Psoas muscle (tissue), 8 donors: ENCODE measurements at places on chromosomes 2 and 18. TPM values are rescaled to one million over a fixed set of nuclear protein-coding genes. Genes with fewer than 3 reads are reported as not detected.

DNA sequence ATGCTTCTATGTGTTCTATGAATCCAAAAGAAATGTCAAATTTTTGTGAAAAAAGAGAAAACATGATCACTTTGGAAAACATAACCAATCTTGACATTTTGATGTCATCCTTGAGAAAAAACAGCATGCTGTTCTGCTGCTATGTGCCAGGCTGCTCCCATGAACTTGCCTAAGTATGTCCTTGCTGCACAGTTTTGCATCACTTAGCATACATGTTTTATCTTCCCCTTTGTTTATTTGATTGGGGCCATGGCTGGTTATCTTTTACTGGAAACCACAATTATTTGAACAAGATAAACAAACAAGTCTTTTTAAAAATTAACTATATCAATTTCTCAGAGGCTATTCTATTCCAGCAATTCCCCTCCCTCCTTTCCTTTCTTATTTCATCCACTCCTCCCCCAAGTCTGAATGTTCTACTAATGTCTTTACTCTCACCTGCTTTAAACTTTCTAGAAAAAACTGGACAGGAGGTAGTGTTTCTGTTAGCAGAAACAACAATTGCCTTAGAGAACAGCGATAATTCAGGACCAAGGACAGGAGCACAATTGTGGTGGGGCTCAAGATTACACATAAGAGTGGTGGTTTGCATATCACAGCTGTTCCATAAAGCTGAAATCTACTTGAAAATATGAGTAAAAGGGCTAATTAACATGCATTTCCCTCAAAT is 6.7 kb downstream of the AOX1 start:
- no peaks in the 10 kb centered on the region for H3K27me3 ChIP-seq
- no peak for DNase-seq
- no peak overlapping the region for H3K27ac ChIP-seq
- no peak overlapping the region for H3K4me3 ChIP-seq
- H3K36me3 ChIP-seq = no peaks in the 10 kb centered on the region

DNA sequence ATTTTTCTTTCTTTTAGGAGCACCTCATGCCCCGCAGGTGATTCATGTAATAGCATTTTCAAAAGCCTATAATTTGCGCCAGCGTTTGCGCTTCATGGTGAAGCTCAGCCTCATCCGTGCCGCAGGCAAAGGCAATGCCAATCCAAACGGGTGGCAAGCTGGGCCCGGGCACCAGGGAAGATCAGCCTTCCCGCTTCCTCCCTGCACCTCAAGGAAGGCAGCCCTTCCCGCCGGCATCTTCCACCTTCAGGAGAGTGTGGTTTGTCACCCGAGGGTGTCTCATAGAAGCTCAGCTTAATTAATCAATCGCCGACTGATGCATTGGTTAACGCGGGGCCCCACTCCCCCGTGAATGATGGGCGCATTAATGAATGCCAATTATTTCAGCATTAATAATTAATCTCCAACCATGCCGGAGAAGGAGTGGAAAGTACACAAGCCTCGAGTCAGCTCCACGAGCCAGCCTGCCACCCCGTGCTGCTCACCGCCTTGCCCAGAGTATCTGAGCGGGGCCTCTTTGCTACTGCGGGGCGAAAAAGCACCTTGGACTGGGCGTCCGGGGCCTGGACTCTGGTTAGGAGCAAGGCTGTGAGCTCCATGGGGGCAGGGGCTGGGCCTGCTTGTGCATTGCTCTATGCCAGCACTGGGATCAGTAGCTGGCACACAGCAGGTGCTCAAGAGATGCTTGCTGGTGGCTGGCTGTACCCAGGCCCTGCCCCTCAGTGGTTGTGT is 13.0 kb downstream of the INHBB start:
- H3K4me3 ChIP-seq = no peak overlapping the region
- H3K27me3 ChIP-seq = no peaks in the 10 kb centered on the region
- no peaks in the 10 kb centered on the region for H3K36me3 ChIP-seq
- peaks cover 9% of the 10 kb centered on the region for H3K4me1 ChIP-seq

- no peak overlapping the region for H3K27ac ChIP-seq
- DNase-seq = no peak
- no peak overlapping the region for H3K4me3 ChIP-seq
Measured at GRCh38 chr18:45039376-45039775, 358.7 kb downstream of the SETBP1 start.

DNA sequence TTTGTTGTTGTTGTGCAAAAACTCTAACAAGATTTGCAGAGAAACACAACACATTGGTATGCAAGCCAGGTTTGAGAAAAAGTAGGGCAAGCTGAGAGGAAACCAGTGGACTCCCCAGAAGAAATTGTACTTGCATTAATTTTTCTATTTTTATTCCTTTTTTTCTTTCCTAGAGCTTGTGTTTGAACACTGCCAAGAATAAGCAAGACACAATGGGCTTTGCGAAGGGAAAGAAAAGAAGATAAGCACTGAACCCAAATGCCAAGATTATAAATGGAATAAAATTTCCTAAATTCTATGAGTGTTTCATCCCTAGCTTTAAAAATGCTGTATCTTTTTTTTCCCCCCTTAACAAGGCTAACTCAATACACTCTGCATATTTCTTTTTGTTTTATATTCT is 17.0 kb upstream of the CYTIP start:
- H3K4me1 ChIP-seq = no peaks in the 10 kb centered on the region
- H3K4me3 ChIP-seq = no peak overlapping the region
- H3K36me3 ChIP-seq = no peaks in the 10 kb centered on the region
- DNase-seq = no peak

GRCh38 chr2:84257831-84258230 is 201.2 kb downstream of the SUCLG1 start:
- H3K36me3 ChIP-seq = no peaks in the 10 kb centered on the region
- no peak for DNase-seq
- no peaks in the 10 kb centered on the region for H3K4me1 ChIP-seq
- H3K27me3 ChIP-seq = no peaks in the 10 kb centered on the region
- H3K27ac ChIP-seq = no peak overlapping the region

DNA sequence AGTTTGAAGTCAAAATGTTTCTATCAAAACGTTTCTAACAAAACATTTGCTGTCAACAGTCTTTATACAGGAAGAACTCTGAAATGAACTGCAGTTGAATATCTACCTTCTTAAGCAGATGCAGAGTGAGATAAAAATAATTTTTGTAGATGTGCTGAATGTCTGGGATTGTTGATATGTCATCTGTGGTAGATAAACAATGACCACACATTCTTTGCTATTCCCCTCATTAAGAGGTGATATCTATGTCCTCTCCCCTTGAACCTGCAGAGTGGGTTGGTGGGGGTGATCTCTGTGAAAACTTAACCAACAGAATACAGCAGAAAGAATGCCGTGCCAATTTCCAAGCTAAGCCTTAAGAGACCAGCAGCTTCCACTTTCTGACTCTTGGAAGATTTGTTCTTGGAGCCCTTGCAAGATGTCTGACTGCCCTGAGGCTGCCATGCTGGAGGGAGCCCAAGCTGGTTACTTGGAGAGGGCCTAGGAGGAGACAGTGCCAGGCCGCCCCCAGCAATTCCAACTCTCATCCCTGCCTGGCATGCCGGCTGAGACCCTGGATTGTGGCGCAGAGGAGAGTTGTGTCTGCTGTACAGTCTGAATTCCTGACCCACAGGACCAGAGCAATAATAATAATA is 80.8 kb downstream of the COLEC12 start:
- H3K27me3 ChIP-seq = no peaks in the 10 kb centered on the region
- DNase-seq = no peak
- no peaks in the 10 kb centered on the region for H3K36me3 ChIP-seq

DNA sequence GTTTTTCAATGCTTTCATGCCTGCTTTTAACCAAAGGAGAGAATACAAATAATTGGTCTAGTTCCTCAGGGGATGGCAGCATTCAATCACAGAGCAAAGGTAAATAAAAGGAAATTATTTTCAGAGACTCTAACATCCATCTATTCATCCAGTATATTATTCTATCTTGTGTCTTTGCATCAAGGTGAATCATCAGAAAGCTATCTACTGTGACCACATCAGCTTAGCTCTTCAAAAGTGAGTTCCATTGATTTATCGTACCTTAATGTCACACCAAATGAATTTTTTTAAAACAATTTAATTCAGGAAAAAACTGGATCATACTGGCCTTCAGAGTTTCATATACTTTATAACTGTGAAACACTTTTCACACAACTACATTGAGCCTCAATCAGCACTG is 66.1 kb downstream of the CHN1 start:
- H3K4me1 ChIP-seq = no peaks in the 10 kb centered on the region
- H3K27me3 ChIP-seq = no peaks in the 10 kb centered on the region
- no peak overlapping the region for H3K4me3 ChIP-seq
- no peaks in the 10 kb centered on the region for H3K36me3 ChIP-seq
- no peak overlapping the region for H3K27ac ChIP-seq

- no peaks in the 10 kb centered on the region for H3K27me3 ChIP-seq
- H3K27ac ChIP-seq = peak overlapping the region; percentile 93
- no peak for DNase-seq
- no peaks in the 10 kb centered on the region for H3K36me3 ChIP-seq
- peaks cover 50% of the 10 kb centered on the region for H3K4me1 ChIP-seq
Measured at GRCh38 chr2:237667893-237668292, 40.5 kb downstream of the LRRFIP1 start.

- peak; percentile 75 for DNase-seq
- peak overlapping the region; percentile 83 for H3K27ac ChIP-seq
- H3K36me3 ChIP-seq = no peaks in the 10 kb centered on the region
- no peaks in the 10 kb centered on the region for H3K27me3 ChIP-seq
Measured at GRCh38 chr2:33134086-33134771, 187.5 kb downstream of the LTBP1 start.

GRCh38 chr2:112304298-112304941 is 29.0 kb downstream of the ZC3H6 start:
- H3K4me1 ChIP-seq = no peaks in the 10 kb centered on the region
- H3K4me3 ChIP-seq = no peak overlapping the region
- peaks cover 78% of the 10 kb centered on the region for H3K36me3 ChIP-seq
- DNase-seq = no peak
- H3K27ac ChIP-seq = no peak overlapping the region

DNA sequence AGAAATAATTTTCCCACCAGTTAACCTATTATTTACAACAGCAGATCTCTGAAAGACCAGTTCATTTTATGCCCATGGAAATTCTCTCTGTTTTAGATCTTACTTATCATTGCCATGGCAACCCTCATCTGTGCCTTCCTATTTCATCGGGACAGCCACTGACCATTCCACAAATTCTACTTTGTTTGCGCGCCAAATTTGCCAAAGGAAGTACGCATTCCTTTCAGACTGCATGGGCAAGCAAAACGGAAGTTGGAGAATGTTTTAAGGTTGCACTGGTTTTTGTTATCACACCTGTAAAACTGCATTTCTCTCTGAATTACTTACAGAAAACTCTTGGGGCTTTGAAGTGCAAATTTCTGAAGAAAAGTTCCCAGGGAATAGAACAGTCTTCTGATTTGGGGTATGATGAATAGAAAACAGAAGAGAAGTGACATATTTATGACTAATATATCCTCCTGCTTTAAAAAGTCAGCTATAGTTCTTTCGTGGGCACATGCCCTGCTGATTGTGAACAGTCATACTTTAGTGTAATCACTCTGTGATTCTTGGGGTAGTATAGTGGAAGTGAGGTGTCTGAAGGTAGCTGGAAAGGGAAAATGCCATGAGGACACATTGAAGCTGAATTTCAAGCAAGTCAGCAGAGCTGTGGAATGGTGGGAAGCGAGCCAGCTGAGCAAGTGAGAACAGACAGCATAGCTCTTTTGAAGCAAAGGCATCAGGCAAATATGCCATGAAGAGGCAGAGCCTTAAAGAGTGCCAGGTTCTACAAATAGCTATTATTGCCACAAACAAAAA is 20.9 kb downstream of the NETO1 start:
- no peak for DNase-seq
- no peaks in the 10 kb centered on the region for H3K27me3 ChIP-seq
- no peaks in the 10 kb centered on the region for H3K4me1 ChIP-seq

DNA sequence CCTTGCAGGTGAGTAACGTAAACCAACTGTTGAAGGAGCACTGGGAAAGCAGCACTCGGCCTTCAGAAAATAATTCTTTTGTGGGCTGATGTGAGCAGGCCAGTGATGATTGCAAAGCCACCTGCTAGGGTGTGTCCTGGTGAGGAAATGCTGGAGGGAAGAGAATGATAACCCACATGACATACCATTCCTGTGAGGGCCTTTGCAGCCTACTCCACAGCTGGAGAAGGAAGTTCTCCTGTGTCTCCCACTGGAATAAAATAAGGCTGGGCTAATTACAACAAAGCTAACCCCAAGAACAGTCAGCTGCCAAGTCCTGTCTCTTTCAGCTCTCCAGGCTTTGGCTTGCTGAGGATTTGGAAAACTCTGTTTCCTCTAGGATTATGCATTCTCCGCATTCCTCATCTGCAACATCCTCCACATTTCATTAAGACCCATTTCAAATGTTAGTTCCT is 16.7 kb upstream of the DSG1 start:
- no peaks in the 10 kb centered on the region for H3K36me3 ChIP-seq
- no peaks in the 10 kb centered on the region for H3K4me1 ChIP-seq
- H3K27me3 ChIP-seq = no peaks in the 10 kb centered on the region
- no peak for DNase-seq
- H3K4me3 ChIP-seq = no peak overlapping the region

GRCh38 chr2:78606895-78607294 is 418.6 kb upstream of the REG3G start:
- no peaks in the 10 kb centered on the region for H3K27me3 ChIP-seq
- no peak for DNase-seq
- no peaks in the 10 kb centered on the region for H3K4me1 ChIP-seq

DNA sequence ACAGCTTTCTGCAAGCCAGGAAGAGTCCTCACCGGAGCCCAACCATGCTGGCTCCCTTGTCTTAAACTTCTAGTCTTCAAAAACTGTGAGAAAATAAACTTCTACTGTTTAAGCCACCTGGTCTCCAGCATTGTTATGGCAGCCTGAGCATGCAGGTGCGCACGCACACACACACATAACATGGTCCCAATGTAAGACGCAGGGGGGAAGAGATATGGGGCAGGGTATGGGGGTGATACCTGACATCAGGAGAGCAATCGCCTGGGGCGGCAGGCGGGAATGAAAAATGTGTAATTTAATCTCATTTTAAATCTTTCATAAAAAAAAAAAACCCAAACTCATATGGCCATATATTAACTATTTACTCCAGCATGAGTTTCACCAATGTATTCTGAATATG is 18.0 kb downstream of the HJURP start:
- H3K27ac ChIP-seq = no peak overlapping the region
- no peaks in the 10 kb centered on the region for H3K27me3 ChIP-seq
- H3K4me3 ChIP-seq = no peak overlapping the region
- H3K4me1 ChIP-seq = no peaks in the 10 kb centered on the region
- no peaks in the 10 kb centered on the region for H3K36me3 ChIP-seq
- no peak for DNase-seq

GRCh38 chr2:64876137-64876647 is 113.0 kb upstream of the SLC1A4 start:
- no peaks in the 10 kb centered on the region for H3K36me3 ChIP-seq
- no peak overlapping the region for H3K4me3 ChIP-seq
- no peak overlapping the region for H3K27ac ChIP-seq
- DNase-seq = no peak
- no peaks in the 10 kb centered on the region for H3K27me3 ChIP-seq
- peaks cover 10% of the 10 kb centered on the region for H3K4me1 ChIP-seq

The UGT1A3 gene
- not detected for total RNA-seq

The FSIP2 gene
- 0.34 TPM for total RNA-seq

The CRYGD gene
- not detected for total RNA-seq

The NTSR2 gene
- 0.36 TPM for total RNA-seq

The VWC2L gene
- 0.04 TPM for total RNA-seq

The PLGLB2 gene
- total RNA-seq = 0.67 TPM

The ACKR3 gene
- 14.7 TPM for total RNA-seq

The TRIM54 gene
- total RNA-seq = 516 TPM

The QPCT gene
- 4.1 TPM for total RNA-seq

The ADCYAP1 gene
- not detected for total RNA-seq
